Cortex of kidney (tissue), 1 donor: ENCODE measurements at places on chromosomes 3 and 15.

- DNase-seq = no peak
Observed at GRCh38 chr3:47010111-47010712, 30.7 kb downstream of the NBEAL2 start.

DNA sequence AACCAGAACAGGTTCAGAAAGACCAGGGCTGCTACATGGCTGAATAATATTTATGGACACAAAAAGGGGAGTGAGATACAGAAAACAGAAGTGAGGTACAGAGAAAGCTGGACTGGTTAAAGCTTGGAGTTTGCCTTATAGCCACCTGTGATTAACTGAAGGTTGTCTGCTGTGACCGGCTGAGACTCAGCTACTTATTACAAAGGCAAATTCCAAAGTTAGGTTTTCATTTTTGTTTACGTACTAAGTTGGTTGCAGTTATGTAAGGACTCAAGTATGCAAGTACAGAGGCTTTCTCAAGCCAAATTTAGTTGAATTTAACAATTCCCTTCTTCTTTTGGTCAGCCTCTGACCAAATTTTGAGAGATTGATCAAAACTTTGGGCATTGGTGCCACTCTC, 264.6 kb downstream of the THSD4 start:
- no peak for DNase-seq

GRCh38 chr3:45362758-45363157, 25.6 kb upstream of the LARS2 start:
- DNase-seq = no peak

DNA sequence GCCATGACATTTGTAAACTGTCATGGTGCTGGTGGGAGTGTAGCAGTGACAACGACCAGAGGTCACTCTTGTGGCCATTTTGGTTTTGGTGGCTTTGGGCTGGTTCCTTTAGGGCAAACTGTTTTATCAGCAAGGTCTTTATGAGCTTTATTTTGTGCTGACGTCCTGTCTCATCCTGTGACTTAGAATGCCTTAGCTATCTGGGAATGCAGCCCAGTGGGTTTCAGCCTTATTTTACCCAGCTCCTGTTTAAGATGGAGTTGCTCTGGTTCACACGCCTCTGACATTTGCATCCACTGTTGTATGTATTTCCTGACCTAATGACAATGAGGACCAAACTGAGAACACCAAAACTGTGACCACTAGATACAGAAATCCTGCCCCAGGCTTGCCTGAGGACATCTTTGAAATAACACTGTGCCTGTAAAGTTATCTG, 37.6 kb downstream of the RAB8B start:
- no peak for DNase-seq

DNA sequence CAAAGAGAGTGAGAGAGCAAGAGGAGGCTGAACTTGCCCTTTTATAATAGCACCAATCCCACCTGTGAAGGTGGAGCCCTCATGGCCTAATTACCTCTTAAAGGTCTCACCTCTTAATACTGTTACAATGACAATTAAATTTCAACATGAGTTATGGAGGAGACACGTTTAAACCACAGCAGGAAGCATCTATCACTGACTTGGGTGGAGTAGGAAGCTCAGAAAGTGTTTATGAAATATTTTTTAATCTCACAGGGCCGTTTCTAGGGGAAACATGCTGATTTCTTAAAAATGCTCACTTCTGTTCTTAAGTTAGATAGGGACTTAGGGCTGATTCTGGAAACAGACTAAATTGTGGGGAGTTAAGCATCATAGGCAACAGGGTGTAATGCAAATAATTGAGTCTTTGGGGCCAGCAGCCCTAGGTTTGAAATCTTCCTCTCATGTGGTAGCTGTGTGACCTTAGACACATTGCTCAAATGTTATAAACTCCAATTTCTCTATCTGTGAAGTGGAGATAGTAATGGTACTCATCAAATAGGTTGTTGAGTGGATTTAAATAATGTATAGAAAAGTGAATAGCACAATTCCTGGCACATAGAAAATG, 133.3 kb upstream of the KLHL25 start:
- no peak for DNase-seq

- DNase-seq = no peak
Observed at GRCh38 chr3:25064681-25065080, 363.4 kb upstream of the RARB start.

- DNase-seq = no peak
Observed at GRCh38 chr15:65947041-65947440, 77.8 kb downstream of the RAB11A start.

DNA sequence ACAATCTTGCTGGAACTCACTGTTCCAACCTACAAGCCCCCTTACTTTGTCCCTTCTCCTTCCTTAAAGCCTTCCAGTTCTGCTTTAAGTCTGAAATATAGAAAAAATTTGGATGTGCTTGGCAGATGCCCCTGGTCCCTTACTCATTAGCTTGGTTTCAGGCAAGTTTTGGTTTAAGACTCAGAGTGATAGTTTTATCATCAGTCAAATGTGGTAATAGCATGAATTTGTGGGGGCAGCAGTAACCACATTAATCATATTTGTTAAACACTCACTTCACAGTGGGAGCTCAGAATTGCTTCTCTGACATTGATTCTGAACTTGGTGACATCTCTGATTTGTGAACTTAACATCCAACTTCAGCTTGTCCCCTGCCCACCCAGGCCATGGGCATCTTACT, 58.3 kb upstream of the ALDH1A3 start:
- DNase-seq = no peak

DNA sequence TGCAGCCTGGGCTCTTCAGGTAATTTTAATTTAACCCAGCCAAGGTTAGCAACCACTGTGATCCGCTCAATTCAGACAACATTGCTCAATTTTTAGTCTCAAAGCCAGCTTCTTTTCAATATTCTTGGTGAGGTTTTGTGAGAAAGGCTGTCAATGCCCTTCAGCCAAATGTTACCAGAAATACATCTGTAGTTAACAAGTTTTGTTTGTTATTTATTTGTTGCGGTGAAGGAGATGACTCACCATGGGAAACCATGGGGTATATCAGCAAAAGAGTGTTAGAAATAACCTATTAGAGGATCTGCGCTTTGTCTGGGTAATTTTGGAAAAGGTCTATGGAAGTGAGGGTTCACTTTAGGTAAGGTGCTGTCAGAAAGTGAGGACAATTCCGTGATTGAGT, 5.0 kb downstream of the SLC9C1 start:
- no peak for DNase-seq

DNA sequence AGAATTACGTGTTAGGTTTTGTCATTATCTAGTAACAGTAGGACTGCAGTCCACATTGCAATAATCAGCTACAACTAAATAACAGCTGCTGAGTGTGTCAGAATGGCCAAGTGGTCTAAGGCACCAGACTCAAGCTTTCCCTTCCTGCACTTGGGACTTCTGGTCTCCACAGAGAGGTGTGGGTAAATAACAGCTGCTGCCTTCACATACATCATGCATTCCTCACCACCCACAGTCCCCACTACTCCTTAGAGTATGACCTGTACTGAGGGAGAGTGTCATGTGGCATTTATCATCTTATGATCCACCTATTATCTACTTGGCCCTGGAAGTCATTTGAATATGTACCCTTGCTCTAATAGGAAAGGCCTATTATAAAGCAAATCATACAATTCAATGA, 22.2 kb upstream of the ZMAT3 start:
- DNase-seq = no peak

DNA sequence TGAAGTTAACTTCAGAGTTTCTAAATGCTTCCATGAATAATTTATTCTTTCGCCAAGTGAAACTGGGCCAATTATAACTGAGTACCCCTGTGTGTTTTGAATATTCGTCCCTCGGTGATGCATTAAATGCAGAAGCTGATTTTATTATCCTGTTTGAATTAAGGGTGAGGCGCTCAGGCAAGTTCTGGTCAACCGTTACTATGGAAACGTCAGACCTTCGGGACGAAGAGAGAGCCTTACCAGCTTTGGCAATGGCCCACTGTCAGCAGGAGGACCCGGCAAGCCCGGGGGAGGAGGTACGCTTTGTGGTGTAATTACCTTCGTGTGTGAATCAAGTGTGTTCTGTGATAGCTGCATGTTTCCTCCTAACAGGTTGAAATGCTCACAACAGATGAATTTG, 239.8 kb downstream of the ITPR1 start:
- no peak for DNase-seq
